Hindlimb muscle (tissue), 1 donor: ENCODE measurements at places on chromosomes 6 and 20. TPM values are rescaled to one million over a fixed set of nuclear protein-coding genes. Genes with fewer than 3 reads are reported as not detected.

DNAAF9 gene
- 17.4 TPM for polyA plus RNA-seq

DNA sequence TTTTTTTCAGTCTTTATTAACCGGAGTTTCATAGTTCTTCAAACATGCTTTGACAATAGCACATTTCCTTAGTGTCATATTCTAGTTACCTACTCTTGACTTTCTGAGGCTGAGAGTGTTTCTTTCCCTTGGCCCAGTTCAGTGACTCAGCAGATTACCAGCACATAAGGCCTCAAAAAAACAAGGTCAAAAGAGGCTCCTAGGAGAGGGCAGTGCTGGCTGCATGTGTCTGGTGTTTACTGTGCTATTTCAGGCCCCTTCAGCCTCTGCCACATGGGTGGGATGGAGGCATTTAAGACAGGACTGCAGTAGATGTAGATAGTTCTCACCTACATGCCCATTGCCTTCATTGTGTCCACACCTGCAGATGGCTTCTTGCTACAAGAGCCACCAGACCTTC lies 198.2 kb upstream of the SSTR4 start:
- DNase-seq: no peak

DNA sequence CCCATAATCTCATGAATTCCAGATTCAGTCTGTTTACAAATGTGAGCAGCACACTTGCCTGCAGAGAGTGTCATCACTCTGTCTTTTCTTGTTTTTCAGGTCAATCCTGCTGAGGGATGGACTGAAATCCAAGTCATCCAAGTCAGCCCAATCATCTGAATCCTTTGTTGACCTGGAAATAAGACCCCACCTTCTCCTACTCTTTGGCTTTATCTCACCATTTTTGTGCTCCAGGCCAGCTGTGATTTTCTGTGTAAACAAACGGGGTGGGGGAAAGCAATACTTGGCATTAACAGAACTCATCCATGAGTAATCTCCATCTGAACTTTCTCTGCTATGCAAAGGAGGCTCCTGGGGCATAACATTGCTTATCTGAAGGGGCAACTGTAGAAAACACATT lies 16.9 kb upstream of the GSTA4 start:
- DNase-seq: no peak

DNA sequence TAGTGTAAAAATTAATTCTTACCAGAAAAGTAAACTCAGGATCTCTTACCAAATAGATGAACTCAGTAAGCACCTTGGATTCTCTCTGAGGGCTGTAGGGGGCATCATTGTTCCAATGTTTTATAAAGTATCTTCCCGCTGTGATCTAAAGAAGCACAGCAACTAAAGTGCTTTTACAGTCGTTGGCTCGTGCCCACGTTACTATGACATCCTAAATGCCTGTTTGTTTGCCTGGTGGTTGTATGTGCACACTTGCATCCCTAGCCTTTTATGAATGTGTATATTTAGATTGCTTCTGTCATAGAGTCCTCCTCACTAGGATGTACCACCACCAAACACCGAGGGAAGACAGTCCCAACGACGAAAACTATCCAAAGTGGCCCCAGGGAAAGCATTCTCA lies 34.5 kb downstream of the SLX4IP start:
- peak; percentile 86 for DNase-seq

HNF4A gene
- polyA plus RNA-seq: 0.04 TPM

GRCh38 chr20:953742-954141 lies 37.6 kb upstream of the ANGPT4 start:
- peak; percentile 11 for DNase-seq

- no peak for DNase-seq
Measured at GRCh38 chr20:23248461-23248882, 102.1 kb upstream of the NXT1 start.

GRCh38 chr20:49629606-49630005 lies 61.7 kb upstream of the PTGIS start:
- no peak for DNase-seq

SMIM29 gene
- 10.3 TPM for polyA plus RNA-seq

GRCh38 chr6:7848229-7848628 lies 62.4 kb downstream of the TXNDC5 start:
- DNase-seq: no peak

TMEM14B gene
- polyA plus RNA-seq: 65.9 TPM

HLA-DQA2 gene
- 1.3 TPM for polyA plus RNA-seq

DNA sequence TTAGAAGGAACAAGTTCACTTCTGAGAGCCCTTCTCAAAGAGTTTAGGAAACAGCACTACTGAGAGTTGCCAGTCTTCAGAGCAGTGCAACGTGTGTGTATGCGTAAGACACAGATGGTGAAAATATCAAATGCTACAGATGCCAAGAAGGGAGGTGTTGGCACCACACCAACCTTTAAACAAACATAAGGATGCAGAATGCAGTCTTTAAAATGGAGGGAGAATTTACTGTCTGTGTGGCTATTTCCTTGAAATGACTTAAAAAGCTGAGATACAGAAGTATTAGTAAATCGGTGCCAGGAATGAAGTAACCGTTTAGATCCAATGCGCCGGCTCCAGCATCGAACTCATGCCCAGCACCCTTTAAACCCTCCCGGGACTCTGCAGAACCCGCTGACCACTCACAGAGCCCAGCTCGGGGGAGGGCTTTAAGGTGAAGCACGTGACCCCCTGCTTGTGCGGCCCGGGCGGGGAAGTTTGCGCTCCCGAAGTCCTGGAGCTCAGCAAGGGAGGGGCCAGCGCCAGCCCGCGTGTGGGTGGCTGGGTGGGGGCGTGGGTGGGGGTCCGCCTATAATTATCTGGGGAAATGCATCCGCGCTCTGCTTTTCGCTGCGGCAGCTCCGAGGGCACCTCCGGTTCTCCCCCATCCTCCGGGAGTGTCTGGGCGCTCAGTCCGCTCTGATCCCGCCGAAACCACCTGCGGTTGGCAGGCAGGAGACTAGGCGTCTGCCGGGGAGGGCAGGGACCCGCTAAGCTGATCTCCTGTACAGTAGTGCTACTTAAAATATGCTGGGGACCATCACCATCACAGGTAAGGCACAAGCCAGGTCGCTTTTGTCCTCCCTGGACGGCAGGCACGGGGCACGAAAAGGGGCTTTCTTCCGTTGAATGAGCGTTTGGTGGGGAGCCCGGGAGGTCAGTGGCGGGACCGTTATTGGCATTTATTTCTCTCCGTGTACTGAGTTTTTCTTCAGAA lies 66.0 kb downstream of the ZBTB2 start:
- DNase-seq: peak; percentile 78

DNA sequence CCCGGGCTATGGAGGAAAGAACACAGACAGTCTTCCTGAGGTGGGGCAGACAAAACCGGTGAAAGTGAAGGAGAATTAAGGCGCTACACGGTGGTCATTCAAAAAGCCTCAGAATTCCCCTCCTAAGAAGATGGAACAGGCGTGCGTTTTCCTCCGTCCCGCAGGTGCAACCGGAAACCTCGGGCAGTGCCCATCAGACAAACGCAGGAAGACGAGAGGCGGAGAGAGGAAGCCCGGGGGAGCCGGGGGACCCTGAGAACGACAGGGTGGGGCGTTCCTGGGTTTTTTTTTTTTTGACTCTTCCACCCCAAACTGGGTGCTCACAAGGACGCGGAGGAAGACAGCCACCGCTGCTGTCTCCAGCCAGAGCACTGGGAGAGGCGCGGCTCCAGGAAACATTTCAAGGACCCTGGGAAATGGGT lies 25.4 kb downstream of the TTLL2 start:
- DNase-seq: no peak

DNA sequence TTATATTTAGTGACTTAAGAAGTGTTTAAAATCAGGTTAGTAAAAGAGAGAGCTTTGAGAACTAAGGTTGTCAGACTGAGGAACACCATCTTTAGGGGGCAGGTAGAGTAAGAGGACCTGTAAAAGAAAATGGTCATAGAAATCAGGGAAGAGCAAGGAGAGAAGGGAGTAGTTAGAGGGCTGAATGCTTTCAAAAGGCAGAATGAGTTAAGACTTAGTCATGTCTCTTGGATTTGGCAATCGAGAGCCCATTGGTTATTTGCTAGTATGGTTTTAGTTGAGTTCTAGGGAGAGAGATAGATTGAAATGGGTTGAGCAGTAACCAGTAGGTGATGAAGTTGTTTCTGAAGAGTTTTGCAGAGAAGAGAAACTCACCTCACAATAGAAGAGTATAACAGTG lies 51.1 kb downstream of the RALGAPB start:
- no peak for DNase-seq

GRCh38 chr6:104118274-104118673 lies 741.4 kb downstream of the HACE1 start:
- DNase-seq: no peak

DNA sequence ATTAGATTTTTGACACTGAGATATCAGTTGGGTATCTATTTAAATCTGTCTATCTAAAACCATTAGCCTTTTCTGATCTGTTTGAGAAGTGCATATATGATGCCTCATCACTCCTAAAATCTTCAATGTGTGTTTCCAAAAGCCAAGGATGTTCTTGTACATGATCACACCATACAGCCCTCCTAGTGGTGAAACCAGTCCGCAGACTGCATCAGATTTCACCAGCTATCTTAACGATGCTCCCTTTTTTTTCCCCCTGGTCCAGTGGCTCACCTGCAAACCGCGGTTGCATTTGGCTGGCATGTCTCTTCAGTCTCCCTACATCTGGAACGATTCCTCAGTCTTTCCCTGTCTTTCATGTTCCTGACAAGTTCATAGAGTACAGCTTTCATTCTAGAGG lies 4.0 kb downstream of the KIZ start:
- no peak for DNase-seq

DNA sequence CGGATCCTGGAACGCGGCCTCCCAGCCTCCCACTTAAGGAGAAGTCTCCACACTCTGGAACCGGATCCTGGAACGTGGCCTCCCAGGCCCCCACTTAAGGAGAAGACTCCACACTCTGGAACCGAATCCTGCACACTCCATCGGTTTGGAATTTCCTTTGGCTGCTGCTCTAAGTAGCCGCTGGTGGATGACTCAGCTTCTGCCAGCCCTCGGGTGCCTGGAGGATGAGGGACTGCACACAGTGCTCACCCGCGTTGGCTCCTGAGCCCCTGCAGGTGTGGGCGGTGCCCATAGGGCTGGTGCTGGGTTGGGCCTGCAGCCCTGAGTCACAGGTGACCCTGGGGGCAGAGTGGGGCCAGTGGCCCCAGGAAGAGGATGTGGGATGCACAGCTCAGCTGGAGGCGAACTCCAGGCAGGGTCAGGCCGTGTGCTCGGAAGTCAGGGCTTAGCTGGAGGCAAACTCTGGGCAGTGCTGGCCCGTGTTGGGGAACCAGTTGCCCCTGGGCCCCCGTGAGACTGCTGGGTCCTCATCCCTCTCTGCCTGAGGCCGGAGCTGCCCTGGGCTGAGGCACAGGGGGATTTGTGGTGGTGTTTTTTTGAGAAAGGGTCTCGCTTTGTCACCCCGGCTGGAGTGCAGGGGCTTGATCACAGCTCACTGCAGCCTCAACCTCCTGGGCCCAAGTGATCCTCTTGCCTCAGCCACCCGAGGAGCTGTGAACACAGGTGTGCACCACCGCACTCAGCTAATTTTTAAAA lies 13.9 kb upstream of the TNFRSF6B start:
- DNase-seq: no peak

KHDRBS2 gene
- polyA plus RNA-seq: not detected

DNA sequence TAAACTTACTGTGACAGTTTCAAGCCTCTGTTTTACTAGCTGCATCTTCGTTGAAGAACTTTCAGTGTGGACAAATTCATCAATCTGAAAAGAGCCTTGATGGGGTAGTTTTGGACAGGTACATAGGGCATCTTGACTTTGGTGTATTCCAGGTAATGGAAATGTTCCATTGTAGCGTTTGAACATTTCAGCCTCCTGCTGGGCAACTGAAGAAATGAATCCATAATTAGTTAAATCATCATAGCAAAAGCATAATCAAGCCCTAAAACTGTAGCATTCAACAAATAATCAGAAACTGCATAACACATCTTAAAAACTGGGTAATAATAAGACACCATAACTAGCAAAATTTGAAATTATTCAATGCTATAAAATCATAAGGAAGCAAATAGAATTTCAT lies 86.2 kb downstream of the AHI1 start:
- DNase-seq: no peak

LY86 gene
- polyA plus RNA-seq: 3.3 TPM

DNA sequence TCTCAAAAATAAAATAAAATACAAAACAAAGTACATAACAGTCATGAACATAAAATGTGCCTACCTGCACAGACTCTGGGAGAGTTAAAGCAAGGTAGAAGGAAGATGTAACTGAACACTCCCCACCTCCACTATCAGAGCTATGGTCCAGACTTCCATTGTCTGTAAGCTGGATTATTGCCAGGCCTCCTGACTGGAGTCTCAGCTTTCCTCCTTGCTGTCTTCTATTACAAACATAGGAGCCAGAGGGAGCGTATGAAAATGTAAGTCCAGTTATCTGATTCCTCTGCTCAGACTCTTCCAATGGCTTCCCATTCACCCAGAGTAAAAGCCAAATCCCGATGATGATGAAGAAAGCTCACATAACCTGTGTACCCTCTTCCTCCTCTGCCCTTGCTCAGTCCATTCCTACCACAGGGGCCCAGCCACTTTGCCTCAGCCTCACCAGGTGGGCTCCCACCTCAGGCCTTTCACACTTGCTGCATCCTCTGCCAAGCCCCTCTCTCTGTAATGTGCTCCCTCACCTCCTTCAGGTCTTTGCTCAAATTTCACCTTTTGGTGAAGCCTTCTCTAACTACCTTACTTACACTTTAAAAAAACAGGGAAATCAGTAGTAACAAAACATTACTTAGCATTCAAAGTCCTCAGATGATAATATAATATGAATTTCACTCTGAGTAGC lies 194.1 kb downstream of the RIMS1 start:
- DNase-seq: no peak

GRCh38 chr6:133997267-133997666 lies 44.2 kb downstream of the TBPL1 start:
- no peak for DNase-seq

DNA sequence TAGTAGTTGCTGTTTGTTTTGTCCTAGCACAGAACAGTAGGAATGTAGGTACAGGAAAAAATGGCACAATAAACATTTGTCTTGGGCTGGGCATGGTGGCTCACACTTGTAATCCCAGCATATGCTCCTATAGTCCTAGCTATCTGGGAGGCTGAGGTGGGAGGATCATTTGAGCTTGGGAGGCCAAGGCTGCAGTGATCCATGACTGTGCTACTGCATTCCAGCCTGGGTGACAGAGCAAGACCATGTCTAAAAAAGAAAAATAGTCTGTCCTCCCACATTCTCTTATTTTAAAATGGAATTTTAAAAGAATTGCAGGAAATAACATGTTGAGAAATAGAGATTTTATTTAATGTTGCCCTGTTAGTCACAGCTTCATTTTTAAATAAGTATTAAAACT lies 87.8 kb downstream of the ANKRD6 start:
- no peak for DNase-seq

SRXN1 gene
- 7.5 TPM for polyA plus RNA-seq

DNA sequence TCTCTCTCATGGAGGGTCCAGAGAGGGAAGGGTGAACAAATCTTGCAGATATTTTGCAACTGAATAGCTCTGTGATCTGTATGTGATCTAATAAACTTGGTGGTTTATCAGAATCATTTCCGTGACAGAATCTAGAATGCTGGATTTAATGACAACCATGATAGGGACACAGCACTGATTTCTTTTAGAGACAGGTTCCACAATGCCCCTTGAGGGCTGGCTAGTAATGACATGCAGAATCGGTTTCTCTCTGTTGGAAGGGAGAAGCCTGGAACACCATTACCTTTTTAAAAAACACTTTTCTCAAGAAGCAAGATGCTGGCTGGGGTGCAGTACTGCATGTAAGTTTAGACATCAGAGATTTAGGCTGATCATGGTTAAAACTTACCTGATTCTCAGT lies 313.4 kb downstream of the CDH26 start:
- DNase-seq: no peak
